ENCODE measurements at places on chromosomes 4 and X.

GRCh38 chr4:161197474-161197873 is 966.3 kb downstream of the FSTL5 start:
- no peak for DNase-seq

DNA sequence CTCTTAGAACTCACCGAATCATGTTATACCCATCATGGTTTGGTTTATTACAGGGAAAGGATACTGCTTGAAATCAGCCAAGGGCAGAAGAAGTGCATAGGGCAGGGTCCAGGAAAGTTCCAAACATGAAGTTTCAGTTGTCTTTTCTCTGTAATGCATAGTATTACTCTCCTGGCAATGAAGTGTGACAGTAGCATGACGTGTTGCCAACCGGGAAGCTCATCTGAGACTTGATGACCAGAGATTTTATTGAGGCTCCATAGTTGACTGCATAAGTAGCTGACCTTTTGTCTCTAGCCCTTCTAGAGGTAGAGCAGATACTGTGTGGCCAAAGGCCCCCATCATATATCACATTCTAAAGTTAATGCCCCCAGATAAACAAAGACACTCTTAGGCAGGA is 72.1 kb downstream of the BEND4 start:
- DNase-seq = no peak

DNA sequence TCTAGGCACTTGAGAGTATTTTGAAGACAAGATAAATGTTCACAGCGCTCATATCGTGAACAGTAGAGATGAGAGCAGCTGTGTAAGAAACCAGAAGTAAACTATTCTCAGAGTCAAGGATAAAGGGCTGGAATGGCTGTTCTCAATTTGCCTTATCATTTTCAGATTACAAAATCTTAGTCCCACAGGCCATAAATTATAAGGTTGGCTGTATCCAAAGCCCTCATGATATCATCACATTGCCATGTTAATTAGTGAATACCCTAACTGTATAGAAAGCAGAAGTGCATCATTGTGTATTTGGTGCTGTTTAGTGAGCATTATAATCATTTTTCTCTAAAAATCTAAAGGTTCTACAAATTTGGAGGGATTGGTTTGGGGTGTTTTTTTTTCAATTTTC is 168.9 kb upstream of the EDNRA start:
- DNase-seq = no peak

DNA sequence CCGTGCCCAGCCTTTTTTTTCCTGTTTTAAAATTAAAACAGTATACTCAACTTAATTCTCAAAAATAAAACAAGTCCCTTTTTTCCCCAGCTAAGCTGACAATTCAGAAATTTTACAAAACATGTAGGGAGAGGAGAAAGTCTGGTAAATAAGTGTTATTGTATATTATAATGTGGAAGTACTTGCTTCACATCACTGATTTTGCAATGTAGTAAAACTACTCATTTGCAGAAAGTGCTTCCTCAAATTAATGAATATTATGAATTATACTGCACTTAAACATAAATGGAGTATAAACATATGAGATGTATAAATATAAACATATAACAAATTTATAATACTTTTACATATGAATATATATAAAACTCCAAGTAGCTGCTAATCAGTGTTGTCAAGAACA is 11.6 kb upstream of the H2AZ1 start:
- DNase-seq = no peak

- DNase-seq = no peak
These were observed 23.6 kb upstream of the CDKL5 start for GRCh38 chrX:18401848-18402213.
